ENCODE measurements at places on chromosomes 2 and 18.

GRCh38 chr2:55986700-55987440, 63.3 kb upstream of the EFEMP1 start:
- DNase-seq: no peak

GRCh38 chr2:181810823-181811695, 80.5 kb upstream of the ITPRID2 start:
- no peak for DNase-seq

GRCh38 chr18:3720818-3721545, 271.0 kb downstream of the TGIF1 start:
- no peak for DNase-seq

- no peak for DNase-seq
Observed at GRCh38 chr2:28702415-28702861, 49.2 kb upstream of the PPP1CB start.

- no peak for DNase-seq
Observed at GRCh38 chr2:202723746-202724145, 89.0 kb downstream of the FAM117B start.

GRCh38 chr18:25042641-25043051, 309.3 kb downstream of the ZNF521 start:
- no peak for DNase-seq

- DNase-seq: no peak
Observed at GRCh38 chr2:196712867-196713266, 73.4 kb downstream of the CCDC150 start.

DNA sequence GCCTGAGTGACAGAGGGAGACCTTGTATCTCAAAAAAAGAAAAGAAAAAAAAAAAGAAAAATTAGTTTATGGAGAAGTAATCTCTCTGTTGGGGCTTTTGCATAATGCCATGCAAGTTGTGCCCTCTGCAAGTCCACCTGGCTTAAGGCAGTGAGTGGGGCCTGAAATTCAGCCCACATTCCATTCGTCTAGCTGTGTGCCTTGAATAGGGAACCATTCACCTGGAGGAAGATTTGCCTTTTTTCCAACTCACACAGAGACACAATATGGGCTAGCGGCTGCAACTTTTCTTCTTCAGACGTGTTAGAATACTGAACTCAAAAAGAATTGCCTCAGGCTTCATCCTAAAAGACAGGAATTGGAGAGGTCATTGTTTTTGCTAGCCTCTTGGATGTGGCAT, 160.0 kb upstream of the STON1 start:
- DNase-seq: no peak

DNA sequence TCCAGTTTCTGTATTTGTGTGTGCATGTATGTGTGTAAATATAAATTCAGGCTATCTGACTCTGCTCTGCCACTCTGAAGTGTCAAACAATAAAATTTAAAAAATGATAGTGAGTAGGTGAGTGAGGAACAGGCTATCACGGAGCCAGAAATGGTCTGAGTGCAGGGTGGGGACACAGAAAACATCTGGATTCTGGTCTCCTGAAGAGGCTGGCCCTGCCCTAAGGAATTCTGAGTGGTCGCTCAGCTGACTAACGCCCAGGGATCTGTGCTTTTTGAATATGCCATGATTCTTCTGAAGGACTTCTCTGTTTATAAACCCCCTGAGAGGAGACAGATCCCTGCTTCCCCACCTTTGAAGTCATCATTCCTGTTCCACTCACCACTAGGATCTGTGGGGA, 353.9 kb upstream of the GYPC start:
- no peak for DNase-seq
